ENCODE measurements at places on chromosomes 3 and 15.

GRCh38 chr15:58139276-58139988 is 1.3 kb downstream of the AQP9 start:
- DNase-seq, result no peak

- no peak for DNase-seq
These were observed 165.2 kb downstream of the ZPLD1 start for GRCh38 chr3:102599819-102600576.

DNA sequence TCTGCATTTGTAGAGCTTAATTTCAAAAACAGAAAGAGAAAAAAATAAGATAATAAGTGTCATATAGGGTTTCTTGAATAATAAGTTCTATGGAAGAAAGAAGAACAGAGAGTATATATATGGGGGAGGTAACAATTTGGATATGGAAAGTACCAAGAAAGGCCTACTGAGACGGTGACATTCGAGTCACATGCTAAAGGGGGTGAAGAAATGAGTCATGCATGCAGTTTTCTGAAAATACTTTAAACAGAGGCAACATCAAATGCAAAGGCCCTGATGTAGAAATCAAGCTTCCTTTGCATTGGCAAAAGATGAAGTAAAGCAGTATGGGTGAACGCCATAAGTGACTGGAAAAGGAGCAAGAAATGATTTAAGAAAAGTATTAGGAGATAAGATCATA is 371.6 kb upstream of the ZNF385D start:
- no peak for DNase-seq

- no peak for DNase-seq
These were observed 134.6 kb downstream of the SLCO3A1 start for GRCh38 chr15:91988071-91988470.

DNA sequence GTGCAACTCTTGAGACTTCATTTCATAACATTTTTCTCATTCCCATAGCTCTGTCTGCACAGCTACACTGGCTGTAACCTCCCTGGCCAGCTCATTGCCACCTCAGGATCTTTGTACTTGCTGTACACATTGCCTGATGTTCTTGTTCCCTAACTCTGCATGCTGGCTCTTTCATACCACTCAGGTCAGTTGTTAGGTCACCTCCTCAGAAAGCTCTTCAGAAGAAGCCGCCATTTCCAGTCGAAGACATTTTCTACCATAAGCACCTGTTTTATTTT is 176.2 kb downstream of the AKAP13 start:
- DNase-seq, result no peak

DNA sequence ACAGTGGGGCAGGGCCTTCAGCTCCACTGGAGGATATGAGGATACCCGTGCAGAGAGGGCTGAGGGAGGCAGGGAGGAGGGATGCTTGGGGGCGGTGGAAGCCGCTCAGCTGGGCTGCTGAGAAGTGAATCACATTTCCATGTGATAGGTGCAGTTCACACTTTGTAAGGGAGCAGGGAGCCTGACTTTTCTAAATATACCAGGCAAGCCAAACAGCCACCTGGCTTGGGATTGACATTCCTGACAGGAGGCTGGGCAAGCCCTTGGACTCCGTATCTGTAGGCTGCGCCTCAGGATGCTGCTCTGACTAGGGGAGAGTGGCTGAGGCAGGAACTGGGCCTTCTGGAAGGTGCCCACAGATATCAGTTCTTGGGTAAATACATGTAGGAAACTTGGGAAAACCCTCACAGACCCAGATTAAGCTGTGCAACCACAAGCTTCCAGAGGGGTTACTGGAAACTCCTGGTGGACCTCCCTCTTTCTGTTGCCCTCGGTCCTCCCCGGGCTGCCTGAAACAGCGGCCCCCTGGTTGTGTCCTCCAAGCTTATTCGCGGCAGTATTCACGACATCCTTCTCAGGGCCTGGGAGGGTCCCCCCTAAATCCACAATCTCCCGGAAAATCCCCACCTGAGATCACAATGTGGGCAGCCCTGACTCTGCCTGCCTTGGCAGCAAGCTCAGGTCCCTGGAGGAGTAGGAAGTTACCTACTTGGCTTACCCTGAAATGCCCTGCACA is 33.0 kb upstream of the ADCY5 start:
- DNase-seq, result peak; percentile 57
